ENCODE measurements at places on chromosomes 12 and 14.

DNA sequence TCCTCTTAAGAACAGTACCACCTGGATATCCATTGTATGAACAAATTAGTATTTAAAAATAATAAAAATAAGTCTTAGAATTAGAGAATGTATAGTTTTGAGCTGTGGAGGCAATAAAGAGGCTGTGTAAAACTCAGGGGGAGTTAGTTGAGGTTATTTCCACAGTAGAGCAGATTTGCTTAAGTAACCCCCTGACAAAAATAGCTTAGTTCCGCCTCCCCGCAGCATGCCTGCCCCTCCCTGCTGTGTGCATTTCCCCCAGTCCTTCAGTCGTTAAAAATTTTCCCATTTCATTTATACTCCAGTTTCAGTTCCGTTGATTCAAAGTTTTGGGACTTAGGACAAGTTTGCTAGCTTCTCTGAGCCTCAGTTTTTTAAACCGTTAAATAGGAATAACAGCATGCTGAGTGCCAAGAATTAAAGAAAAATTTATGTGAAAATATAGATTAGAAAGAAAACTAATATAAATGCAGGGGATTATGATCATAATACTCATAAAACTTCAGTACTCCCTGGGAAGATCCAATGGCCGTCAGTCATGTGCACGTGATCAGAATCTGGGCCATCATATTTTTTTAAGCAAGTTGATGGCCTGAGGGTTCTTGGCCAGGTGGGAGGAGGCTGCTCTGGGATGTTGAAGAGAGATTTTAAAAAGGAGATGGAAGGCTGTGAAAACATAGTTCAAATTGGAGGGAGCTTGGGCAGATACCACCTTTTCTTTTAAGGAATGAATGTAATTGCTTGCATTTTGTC, 14.5 kb upstream of the SLC38A2 start:
- peak; percentile 45 for DNase-seq

- no peak for DNase-seq
Measured at GRCh38 chr14:35855876-35856481, 29.8 kb downstream of the BRMS1L start.

DNA sequence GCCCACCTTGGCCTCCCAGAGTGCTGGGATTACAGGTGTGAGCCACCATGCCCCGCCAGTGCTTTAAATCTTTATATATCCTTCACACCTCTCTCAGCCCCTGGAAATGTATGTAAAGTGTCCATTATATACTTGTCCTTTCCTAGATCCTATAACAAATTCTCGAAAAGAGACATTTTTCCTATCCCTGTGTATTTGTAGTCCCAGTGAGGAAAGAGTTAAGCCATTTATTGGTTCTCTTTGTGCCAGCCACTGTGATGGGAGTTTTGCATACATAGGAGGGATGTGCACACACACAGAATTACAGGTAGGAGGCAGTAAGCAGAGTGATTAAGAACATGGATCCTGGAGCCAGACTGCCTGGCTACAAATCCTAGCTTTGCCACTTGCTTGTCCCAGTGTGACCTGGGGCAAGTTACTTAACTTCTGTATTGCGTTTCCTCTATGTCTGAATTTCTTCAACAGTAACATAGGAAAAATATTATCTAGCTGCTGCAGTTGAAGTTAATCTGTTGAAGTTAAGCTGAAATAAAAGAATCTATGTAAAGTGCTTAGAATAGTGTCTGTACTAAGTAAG, 2.1 kb upstream of the RABGGTA start:
- DNase-seq: no peak

GRCh38 chr12:96177013-96177412, 17.2 kb upstream of the ELK3 start:
- DNase-seq: peak; percentile 67

GRCh38 chr14:68878908-68879307, 86.0 kb upstream of the ZFP36L1 start:
- DNase-seq: no peak

DNA sequence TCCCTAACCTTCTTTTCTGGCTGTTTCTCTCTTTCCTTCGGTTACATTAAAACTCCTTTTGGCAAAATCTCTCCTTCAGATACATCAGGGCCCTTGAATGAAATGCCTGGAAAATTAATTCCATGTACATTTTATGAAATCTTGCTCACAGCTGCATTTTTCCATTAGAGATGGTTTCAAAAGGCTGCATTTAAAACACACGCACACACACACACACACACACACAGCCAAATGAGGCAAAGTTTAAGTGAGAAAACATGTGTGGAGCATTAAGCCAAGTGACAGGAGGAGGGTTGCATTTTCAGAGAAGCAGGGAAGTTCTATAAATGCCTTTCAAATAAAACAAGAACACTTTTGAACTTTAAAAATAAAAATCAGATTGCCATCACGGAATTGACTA, 216.4 kb downstream of the LRIG3 start:
- no peak for DNase-seq

- peak; percentile 63 for DNase-seq
Measured at GRCh38 chr14:96100161-96101064, 61.3 kb downstream of the C14orf132 start.

DNA sequence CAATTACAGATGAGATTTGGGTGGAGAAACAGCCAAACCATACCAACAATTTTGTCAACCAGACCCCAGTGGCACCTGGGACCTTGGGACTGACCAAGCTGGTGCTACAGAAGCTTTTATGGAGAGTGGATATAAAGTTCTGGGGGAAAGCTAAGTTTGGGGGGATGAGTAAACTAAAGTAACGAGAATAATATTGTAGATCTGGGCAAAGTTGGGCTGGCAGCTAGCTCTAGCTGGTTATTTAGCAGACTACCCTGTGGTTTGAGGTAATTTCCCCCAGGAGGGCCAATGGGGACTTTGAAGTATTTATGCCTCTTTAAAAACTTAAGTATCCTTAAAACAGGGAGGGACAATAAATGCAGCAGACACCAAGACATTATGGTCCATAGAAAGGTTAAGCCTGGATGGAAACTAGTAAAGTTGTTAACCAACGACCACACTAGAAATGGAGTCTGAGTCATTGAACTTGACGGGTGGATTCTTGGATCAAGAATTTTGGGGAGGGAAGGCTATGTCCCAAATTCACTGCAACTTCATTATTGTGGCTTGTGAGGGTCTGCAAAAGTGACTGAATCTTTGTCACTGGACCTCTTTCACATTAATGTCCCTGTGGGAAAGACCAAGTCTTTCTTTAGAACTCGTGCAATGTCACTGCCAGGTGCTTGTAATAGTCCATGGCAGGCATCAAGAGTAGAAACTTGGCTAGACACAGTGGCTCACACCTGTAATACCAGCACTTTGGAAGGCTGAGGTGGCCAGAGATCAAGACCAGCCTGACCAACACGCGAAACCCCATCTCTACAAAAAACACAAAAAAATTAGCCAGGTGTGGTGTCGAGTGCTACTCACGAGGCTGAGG, 48.5 kb upstream of the OR5AU1 start:
- DNase-seq: no peak

DNA sequence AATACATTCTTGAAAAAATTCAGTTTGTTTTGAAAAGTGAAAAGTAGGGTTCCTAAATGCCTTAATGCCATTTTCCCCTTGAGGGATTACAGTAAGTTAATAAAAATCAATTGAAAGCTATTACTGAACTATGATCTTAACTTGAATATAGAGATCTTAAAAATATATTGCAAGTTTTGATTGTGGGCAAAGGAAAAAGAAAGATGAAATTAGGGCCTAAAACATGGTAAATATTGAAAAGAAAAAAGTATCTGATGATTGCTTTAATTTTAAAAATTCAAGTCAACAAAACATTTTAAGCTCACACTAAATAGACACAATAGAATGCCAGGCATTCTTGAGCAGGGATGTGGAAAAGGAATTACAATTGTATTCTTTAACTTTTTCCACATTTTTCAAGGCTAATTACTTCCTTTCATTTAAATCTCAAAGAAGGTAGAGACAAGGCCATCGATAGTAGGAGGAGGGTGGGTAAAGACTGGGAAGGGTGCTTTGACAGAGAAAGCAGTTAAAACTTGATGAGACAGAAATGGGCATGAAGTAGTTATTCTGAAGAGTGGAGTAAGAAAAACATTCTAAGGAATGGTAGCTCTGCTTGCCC, 294.4 kb downstream of the NELL2 start:
- no peak for DNase-seq

- no peak for DNase-seq
Measured at GRCh38 chr12:27424631-27425230, 21.8 kb upstream of the SMCO2 start.

DNA sequence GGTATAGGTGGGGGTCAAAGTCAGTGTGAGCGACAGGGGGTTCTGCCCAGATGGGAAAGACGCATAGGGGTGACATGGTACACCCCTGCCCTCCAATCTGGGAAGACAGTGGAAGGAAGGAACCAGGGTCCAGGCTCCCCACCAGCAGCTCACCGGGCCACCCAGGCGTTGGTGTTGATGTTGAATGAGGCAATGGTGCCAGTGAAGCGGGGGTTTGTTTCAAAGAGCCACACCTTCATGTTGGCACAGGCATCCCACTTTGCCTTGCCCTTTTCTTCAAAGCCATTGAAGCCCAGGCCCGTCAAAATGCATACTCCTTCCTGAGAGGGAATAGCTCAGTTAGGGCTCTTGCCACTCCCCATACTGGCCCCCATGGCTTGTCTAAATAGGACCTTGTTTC, 7.5 kb downstream of the EMG1 start:
- no peak for DNase-seq

GRCh38 chr14:33444136-33444535, 505.5 kb downstream of the NPAS3 start:
- no peak for DNase-seq

GRCh38 chr14:70027785-70028428, 148.7 kb downstream of the SMOC1 start:
- peak; percentile 34 for DNase-seq

Data from CD4-positive, alpha-beta T cell treated with Interleukin-4 for 1 hour (primary cell).